Esophagus squamous epithelium (tissue), 5 donors: ENCODE measurements at places on chromosomes 2 and 18.

DNA sequence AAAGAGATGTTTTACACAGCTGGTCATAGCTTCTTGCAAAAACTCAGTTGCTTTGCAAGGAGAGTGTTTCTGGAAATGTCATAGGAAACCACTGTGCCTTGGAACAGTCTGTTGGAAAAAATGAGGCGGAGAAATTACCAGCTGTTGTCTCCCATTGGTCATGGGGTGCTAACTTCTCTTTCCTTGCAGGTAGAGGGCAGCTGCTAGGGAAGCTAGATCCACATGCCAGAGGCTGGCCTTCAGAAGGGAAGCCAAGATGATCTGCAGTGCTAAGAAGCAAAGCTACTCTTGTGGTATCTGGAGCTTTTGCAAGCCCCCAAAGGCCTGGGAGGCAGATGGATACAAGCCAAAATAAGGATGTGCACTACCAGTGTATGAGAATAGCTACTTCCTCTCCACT is 34.8 kb upstream of the LAMA1 start:
- DNase-seq: no peak

GRCh38 chr2:100185105-100185504 is 42.7 kb upstream of the AFF3 start:
- DNase-seq: no peak

GRCh38 chr18:36330435-36331052 is 33.0 kb downstream of the FHOD3 start:
- no peak for DNase-seq

DNA sequence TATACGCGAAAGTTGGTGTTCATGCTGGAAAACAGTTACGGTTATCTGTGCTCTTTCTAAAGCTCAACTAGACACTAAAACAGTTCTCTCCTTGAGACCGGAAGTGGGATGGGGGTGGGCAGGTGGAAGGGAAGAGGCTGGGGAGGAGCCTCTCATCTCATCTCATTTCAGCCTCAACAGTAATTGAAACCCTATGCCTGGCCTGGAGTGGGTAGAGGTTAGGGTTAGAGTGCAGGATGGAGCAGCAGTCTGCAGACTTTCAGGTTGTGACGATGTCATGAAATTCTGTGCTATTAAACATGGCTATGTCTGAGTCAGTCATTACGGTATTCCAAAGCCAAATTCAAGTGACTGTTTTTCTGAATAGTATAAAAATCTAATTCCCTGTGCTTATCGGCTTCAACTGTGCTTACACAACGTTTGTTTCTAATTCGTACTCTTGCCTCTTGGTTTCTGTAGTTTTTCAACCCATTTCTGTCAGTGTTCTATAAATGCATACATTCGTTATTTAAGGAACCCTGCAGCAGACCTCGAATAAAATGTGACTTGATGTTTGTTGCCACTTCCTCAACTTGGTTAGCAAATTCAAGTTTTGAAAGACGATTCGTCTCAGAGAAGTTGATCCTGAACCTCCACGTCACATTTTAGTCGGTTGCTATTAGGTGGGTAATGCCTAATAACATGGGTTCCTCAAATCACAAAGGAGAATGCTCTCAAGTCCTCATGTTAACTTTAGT is 75.8 kb upstream of the TCF7L1 start:
- DNase-seq: no peak

DNA sequence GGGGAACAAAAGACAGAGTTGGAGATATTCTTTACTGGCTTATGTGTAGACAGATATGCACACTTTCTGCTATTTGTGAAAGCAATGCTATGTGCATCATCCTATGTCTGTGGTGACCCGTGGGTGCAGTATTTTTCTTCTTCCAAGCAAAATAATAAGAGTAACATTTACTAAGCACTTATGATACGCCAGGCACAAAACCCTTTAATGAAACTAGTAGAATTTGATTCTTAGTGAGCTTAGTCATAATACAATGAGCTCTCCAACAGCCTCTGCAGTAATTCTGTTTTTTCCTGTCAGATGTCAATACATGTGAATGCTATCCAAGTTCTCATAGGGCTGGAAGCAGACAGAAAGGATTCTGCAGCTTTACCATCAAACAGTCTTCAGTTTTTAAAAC is 130.6 kb downstream of the RAD51AP2 start:
- no peak for DNase-seq
